ENCODE measurements at places on chromosomes 2 and 18.
A peak's percentile ranks its signal among the peaks of the same experiment; 100 is the strongest.

DNA sequence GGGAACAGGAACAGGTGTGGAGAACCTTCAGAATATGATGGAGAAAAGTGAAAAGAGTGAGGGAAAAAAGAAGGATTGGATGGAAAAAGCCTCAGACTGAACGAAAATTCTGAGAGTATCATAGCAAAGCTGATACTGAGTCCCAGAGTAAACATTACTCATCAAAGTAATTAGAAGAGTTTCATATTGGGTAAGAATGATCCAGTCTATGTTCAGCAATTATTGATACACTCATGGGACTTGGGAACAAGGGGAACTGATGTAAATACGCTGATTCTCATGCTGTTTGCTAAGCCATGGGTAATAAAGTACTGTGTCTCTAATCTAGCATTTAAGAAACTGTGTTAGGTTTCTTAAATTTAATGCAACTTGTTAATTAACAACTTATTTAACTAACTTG, 219.9 kb upstream of the NOL4 start:
- DNase-seq, result no peak

DNA sequence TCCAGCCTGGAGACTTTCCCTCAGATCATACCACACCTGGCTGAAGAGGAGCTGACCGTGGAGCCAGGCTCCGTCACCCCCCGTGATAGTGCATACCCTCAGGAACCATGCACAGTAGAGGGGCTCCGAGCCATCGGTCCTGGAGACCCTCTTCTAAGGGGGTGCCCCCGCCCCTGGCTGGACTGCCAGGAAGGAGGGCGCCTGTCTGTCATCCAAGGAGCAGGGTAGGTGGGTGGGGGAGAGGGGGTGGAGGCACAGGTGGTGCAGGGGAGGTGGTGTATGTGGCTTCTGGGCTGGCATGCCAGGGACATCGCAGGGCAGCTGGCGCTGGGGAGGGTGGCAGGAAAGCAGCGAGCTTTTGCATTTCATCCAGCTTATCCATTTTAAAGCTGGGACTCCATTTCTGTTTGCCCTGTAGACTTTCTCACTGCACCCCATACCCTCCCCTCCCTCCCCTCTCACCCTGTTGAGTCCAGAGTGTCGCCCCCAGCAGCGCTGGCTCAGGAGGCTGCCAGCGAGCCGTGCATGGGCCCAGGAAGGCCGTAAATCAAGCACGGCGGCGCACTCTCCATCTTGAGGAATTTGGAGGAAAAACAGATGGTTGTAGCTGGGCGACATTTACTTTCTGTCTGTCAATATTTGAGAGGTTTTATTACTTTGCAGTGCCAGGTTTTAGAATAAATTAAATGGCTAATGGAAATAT, 56.2 kb upstream of the HS6ST1 start:
- no peak for DNase-seq

GRCh38 chr2:57080035-57080434, 896.2 kb downstream of the CCDC85A start:
- no peak for DNase-seq

GRCh38 chr2:241545106-241545505, 13.4 kb upstream of the BOK start:
- DNase-seq, result no peak

- no peak for DNase-seq
Observed at GRCh38 chr2:112706170-112706664, 14.6 kb upstream of the NT5DC4 start.

- no peak for DNase-seq
Observed at GRCh38 chr2:113216321-113216720, 42.5 kb downstream of the PSD4 start.

GRCh38 chr2:72579591-72580180, 246.1 kb downstream of the EXOC6B start:
- DNase-seq, result peak; percentile 44

DNA sequence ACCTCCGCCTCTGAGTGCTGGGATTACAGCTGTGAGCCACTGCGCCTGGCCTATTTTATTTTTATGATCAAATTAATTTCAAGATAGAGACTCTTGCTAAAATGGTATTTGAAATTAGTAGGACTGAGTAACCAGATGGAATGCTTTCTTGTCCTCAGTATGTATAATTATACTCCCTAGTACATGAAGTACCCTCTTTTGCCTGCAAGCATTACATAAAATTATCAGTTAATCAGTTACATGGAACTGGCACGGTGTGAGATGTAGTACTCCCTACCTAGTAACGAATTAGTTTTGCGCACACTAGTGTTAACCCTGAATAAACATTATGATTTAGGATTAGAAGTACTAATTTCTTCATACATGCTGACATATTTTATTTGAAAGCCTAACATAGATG, 41.6 kb downstream of the RBBP8 start:
- no peak for DNase-seq

- no peak for DNase-seq
Observed at GRCh38 chr2:127573771-127574170, 38.3 kb downstream of the MYO7B start.

DNA sequence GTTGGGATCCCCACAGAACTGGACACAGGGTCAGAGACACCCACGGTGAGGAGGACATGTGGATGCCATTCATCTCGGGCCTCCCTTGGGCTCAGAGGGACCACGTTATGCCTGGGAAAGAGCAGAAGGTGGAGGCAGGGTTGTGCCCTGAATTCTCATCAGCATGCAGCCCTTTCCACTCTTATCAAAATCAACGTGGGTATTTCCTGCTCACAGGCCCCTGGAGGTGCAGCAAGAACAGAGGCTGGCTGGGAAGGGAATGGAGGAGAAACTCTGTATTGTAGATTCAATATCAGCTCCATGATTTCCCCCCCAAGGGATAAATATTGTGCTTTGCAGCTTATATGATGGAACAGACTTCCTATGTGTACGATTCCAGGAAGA, 90.9 kb downstream of the SETBP1 start:
- DNase-seq, result no peak

DNA sequence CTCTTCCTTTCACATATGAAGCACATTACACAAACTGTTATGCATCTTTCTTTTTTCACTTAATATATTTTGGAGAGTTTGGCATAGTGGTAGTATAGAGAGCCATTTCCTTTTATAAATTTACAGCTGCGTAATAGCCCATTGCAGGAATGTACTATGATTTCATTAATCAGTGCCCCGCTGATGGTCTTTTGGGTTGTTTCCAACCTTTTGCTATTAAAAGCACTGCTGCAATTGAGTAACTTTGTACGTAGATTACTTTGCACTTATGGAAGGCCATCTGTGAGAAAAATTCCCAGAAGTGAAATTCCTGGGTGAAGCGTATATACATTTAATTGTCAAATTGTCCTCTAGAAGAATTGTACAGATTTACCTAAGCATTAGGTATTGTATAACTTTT, 565.3 kb upstream of the ZNF804A start:
- no peak for DNase-seq

DNA sequence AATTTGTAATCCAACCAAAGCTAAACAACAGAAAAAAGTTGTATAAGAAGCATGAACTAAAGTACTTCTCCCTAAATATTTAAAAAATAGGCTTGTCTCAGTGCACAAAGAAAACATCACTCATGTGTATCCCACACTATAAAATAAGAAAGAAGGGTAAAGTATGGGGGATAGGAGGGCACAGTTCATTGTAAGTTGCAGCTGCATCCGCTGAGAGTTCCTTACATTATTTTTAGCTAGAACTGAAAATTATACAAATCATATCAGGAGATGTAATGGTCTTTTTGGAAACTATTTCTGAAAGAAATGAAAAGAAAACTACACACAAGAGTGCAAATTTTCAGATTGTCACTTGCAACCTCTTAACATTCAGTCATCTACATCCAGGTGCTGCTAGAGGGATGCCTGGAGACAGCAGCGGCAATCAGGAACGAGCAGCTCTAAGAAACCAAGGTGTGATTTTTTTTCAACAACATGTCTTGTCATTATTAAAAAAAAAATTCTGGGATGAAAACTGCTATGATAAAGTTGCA, 273.6 kb downstream of the ASXL3 start:
- no peak for DNase-seq

All from NCI-H748 treated with DMSO at 0.1 percent for 48 hours (cell line).